ENCODE measurements at places on chromosomes 3 and 15.

DNA sequence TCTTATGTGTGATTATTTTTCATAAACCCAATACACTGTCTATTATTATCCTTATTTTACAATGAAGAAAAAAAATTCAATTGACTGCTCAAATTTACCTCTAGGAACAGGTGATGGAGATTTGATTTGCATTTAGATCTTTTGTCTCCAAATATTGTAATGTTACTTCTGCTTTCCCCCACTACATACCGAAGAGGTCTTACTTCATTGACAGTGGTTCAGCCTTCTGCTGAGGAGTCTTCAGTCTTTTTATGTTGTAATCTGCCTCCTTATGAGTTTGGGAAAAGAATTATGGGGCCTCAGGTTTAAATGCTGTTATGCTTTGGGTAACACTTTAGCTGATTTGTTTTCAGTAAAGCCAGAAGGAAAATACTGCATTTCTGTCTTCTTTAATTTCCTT, 199.5 kb downstream of the LPP start:
- no peak for DNase-seq

DNA sequence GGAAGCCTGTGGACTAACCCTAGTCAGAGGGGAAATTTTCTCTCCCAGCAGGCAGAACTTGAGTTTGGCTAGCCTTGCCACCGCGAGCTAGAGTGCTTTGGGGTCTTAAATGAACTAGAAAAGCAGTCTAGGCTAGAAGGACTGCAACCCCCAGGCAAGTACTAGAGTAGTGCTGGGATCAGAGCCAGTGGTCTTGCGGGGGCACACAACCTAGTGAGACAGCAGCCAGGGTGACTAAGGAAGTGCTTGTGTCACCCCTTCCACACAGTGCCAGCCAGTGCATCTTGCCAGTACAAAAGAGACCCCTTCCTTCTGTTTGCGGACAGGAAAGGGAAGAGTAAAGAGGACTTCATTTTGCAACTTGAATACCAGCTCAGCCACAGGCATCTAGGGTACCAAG, 59.0 kb downstream of the GOLM2 start:
- no peak for DNase-seq

- no peak for DNase-seq
Observed at GRCh38 chr3:17144665-17144993, 259.9 kb downstream of the PLCL2 start.

GRCh38 chr15:62469874-62470688, 305.0 kb upstream of the C2CD4B start:
- peak; percentile 90 for DNase-seq

GRCh38 chr3:110021659-110022058, 684.3 kb upstream of the DPPA4 start:
- no peak for DNase-seq

- DNase-seq, result no peak
Observed at GRCh38 chr3:9135930-9136525, 113.4 kb downstream of the SRGAP3 start.

DNA sequence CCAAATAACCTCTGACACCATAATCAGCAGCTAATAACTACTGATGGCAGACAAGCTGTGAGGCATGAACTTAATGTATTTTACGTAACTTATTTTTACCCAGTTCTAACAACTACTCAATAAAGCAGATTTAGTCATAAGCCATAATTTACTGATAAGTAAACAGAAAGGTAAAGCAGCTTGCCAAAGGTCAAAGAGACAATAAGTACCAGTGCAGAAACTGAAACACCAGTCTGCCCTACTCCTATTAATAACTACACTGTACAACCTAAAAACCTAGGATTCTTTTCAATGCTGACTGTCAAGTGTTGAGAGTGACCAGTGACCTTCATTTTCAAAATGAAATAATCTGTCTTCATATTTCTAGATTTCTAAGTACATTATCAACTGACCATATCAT, 152.2 kb downstream of the NR2E3 start:
- DNase-seq, result no peak

- DNase-seq, result no peak
Observed at GRCh38 chr3:96225494-96225893, 588.9 kb upstream of the EPHA6 start.

DNA sequence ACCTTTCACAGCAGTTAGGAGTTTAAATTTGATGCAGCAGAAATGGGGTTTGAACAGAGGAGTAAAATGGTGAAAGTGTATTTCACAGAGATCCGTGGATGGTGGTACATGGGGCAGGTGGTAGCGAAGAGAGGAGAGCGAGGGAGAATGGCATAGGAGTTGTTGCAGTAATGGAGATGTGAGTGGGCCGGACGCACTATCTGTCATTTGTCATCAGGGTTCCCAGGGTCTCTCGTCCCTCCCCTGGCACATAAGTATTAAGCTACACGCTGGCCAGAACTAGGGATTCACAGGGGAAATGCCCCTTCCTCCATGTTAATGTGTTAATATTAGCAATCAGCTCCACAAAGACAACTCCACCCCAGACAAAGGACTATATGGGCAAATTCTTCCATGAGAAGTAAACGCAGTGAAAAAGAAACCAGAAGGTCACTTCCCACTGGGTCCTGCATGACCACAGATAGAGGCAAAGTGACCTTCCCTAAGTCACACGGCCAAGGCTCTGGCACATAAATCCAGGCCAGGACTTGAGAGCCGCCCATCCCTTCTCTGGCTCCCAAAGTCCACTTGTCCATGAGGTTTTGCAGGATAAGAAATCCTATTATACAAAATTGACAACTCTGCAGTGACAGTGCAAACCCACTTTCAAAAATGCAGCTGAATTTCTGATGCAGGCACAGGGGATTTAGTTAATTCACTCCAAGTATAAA, 42.5 kb downstream of the ANXA2 start:
- no peak for DNase-seq

DNA sequence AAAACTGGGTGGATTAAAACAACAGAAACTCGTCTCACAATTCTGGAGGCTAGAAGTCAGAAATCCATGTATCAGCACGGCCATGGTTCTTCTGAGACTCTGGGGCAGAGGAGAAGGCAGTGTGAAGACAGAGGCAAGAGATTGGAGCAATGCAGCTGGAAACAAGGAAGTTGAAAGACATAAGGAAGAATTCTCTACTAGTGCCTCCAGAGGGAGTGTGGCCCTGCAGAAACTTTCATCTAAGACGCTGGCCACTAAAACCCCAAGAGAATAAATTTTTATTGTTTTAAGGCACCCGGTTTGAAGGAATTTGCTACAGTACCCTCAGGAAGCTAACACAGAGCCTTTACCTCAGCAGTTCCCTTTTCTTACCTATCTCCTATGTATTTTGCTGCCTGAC, 1012.2 kb upstream of the CADM2 start:
- DNase-seq, result no peak

DNA sequence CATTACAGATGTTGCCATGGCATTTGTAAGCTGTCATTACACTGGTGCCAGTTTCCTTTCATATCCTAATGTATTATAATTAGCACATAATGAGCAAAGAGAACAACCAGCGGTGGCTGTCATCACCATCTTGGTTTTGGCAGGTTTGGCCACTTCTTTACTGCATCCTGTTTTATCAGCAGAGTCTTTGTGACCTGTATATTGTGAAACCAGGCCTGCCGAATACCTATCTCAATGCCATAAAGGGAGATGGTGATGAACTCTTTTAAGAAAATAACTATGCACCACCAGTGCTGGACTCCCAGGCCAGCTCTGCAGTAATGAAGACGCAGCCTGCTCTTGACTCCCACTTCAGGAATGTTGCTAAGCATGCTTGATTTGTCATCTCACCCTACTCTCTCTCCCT, 458.1 kb upstream of the NR2F2 start:
- DNase-seq, result peak; percentile 72

- DNase-seq, result no peak
Observed at GRCh38 chr3:125394406-125394805, 19.3 kb upstream of the ZNF148 start.

GRCh38 chr3:147406028-147406931, at the start of gene ZIC4:
Gene ZIC4 (minus strand): TSS chr3:147406543. CDS start chr3:147402797, 3,746 bp downstream.
- peak; percentile 87 for DNase-seq

GRCh38 chr3:134366221-134366927, 7.9 kb downstream of the AMOTL2 start:
- DNase-seq, result no peak

DNA sequence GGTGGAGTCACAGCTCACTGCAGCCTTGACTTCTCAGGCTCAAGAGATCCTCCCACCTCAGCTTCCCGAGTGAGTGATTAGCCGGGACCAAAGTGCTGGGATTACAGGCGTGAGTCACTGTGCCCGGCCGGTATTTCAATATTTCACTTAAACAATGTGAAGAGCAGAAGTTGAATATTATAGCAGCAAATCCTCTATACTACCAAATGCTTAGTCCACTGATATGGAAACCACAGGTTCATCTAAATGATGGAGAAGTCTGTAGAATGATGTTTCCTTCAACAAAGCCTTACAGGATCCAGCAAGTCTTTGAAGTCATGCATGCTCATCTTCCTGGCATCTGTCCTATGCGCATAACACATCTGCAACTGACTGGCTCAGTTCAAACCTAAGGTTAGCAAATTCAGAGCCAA, 20.3 kb upstream of the UACA start:
- DNase-seq, result peak; percentile 73

- no peak for DNase-seq
Observed at GRCh38 chr15:35197306-35197705, 112.2 kb upstream of the NANOGP8 start.

GRCh38 chr3:175018946-175019727, 160.0 kb downstream of the NAALADL2 start:
- DNase-seq, result peak; percentile 27

DNA sequence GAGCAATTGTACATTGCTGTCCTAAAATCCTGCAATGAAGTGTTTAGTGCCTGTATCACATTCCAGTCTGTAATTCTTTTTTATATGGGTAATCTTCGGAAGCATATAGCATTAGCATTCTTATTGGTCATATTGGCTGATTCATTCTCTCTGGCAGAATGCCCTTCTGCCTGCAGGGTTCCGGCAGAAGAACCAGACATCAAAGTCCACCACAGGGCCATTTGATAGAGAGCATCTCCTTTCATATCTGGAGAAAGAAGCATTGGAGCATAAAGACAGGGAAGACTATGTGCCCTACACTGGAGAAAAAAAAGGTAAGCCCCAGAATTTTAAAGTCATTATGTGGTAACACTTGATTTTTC, 39.6 kb downstream of the TMOD3 start:
- DNase-seq, result peak; percentile 93
